Fibroblast of gingiva (primary cell): ENCODE measurements at places on chromosomes 13 and 19.

GRCh38 chr13:100976993-100977392 is 302.4 kb upstream of the TMTC4 start:
- DNase-seq = no peak

- DNase-seq = no peak
These were observed 30.8 kb downstream of the USPL1 start for GRCh38 chr13:30648522-30649012.

DNA sequence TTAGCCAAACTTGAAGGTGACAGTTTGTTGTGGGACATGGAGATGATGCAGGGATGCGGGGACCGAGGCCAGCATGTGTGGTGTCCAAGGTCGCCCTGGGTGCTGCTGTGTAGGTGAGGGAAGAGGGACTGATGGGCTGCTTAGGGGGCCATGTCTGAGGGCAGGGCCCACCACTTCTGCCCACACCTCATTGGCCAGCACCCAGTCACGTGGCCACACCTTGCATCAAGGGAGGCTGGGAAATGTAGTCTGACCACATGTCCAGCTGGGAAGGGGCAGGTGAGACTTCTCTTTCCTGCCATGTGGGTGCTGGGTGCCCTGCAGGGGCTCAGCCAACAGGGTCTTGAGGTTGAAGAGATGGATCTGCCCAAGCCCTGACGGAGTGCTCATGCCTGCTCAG is 88.9 kb downstream of the KDM4B start:
- no peak for DNase-seq

GRCh38 chr19:49151267-49152118 is 3.7 kb downstream of the HRC start:
- DNase-seq = no peak

DNA sequence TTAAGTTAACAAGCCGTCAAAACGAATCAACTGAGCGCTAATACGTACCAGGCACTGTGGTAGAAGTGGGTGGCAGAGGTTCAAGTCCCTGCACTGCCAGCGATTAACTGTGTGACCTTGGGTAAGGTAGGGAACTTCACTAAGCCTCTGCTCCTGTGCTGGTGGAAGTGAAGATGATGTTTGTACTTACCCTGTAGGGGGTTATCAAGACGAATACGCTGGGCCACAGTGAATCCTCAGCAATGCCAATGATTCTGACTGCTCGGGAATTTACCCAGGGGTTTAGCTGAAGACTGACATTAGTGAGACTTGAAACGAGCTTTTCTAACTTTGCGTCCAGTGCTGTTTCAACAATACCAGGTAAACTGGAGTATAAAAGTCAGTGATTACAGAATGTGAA is 305.3 kb downstream of the FGF9 start:
- DNase-seq = no peak

GRCh38 chr19:41926028-41926762 is 2.1 kb downstream of the ERFL start:
- DNase-seq = no peak

DNA sequence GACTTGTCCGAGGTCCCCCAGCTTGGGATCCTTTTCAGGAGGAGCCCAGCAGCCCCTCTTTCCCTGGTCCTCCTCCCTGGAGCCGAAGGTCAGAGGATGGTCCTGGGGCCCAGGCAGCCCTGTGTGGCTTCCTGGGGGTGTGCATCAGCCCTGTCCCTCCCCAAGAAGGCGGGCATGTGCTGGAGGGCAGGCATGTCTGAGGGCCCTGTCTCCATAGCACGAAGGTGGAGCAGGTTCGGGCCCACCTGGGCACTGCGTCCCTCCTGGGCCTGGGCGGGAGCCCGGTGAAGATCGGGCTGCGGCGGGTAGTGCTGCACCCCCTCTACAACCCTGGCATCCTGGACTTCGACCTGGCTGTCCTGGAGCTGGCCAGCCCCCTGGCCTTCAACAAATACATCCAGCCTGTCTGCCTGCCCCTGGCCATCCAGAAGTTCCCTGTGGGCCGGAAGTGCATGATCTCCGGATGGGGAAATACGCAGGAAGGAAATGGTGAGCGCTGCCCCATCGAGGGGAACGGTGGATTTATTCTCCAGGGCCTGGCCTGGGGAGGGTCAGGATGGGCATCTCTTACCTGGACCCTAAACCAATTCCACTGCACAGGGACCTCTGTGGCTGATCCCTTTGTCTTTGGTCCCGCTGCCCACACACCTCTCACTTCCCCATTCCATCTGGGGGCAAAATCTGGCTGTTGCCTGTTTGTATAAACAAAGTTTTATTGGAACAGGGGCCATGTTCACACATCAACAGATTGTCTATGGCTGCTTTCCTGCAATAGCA is 10.9 kb downstream of the TIMM13 start:
- DNase-seq = no peak

GRCh38 chr19:31226151-31226935 is 122.9 kb downstream of the TSHZ3 start:
- DNase-seq = peak; percentile 35

GRCh38 chr19:7242601-7243258 is 51.5 kb downstream of the INSR start:
- peak; percentile 71 for DNase-seq

DNA sequence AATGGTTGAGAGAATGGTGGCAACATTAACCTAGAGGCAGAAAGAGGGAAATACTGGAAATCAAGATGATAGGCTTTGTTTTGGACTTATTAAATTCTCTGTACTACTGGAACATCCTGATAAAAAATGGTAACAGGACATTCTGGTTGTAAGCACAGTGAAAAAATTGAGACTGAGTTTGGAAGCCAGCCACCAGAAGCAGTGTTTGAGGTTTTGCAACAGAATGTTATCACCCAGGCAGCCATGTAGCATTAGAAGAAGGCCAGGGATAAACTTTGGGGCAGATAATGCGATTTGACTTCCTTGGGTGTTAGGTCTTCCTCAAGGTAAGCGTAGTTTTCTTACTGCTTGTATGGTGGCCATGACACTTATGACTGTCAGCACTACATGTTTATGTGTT is 307.4 kb downstream of the ATP8A2 start:
- DNase-seq = no peak

DNA sequence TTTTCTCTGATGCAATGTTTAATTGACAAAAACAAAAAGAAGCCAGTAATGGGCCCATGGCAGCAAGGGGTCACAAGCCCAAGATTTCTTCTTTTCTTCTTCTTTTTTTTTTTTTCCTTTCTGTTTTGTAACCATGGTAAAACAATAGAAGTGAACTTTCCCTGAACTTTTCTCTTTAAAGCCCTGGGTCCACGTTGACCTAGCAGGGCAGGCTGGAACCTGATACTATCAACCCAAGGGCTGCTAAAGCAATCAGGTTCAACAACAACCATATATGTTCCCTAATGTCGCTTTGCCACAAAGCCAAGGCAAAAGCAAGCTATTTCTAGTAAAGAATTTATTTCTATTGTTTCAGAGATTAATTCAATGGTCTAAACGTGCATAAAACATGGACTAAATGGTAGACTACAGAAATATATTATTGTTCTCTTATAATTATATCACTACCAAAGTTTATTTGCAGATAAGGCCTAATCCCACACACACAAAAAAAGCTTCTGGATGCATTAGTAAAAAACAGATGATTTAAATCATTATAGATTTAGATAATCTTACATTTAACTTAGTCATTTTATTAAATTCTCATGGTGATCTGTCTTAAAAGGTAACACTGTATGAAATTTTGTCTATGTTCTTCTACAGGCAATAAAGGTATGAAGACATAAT is 153.9 kb downstream of the DACH1 start:
- no peak for DNase-seq

DNA sequence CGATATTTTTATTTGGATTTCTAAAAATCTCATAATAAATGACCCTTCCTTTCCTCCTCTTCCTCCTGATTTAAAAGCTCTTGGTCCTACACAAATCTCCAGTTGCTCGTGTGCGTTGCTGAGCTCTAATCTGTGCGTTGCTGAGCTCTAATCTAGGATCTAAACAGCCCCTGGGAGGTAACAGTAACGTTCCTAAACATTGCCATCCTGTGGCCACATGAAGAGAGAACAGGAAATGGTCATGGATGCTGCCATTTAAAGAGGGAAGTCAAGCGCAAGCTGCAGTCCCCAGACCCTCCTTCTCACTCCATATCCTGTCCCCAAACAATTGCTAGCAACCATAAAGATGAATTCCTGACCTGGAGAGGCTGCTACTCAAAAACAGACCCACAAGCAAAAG is 170.8 kb downstream of the NUFIP1 start:
- DNase-seq = no peak

DNA sequence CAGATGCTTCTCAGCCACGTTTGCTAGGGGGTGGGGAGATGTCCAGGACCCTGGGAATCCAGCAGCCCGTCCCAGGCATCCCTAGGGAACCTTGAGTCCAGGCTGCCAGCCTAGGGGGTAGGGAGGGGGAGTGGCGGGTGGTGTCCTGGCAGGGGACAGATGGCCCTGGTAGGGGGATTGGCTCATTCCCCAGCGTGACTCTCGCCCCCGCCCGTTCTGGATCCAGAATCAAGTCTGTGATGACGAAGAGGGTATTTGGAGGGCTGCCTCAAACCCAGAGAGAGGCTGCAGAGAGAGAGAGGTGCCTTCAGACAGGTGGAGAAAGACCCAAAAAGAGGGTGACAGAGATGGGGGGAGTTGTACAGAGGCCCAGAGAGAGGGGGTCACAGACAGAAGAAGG is 4.1 kb downstream of the SLC17A7 start:
- no peak for DNase-seq

GRCh38 chr19:18416778-18417249 is 2.4 kb upstream of the SSBP4 start:
- peak; percentile 90 for DNase-seq

DNA sequence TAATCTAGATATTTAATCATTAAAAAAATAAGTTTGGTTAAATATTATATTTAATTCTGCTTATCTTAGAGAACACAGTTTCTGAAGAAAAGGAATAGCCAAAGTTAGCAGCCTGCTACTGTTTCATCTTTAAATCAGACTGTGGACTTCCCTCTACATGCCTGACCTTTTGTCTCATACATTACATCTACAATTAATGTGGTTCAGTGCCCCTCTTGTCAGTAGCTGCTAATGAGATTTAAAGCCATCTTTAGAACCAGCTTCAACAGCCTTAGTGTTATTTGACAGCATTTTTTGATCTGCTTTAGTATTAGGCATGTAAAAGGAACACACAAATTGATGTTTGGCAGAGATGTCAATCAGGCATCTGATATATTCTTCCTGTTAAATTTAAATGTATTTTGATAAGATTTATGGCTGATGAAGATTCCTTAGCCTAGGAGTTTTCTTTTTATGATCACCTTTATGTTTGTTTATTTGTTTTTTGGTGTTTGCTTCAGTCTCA is 1925.8 kb upstream of the PRR20A start:
- no peak for DNase-seq

GRCh38 chr13:74061926-74062595 is 72.1 kb downstream of the KLF12 start:
- peak; percentile 40 for DNase-seq

DNA sequence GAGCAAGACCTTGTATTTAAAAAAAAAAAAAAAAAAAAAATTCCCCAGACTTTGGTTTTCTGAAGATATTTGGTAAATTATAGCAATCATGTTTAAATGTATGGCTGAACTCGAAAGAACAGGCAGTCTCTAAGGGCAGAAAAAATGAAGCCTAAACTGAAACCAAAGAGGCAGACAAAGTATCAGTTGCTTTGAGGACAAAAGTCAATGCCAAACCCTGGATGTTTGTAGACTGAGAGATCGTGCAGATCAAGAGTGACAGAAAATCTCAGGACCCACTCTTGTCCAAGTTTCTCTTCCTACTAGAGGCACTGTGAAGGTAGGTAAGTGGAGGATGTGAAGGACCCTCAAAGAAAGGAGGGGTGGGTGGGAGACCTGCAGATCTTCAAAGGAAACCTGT is 11.1 kb upstream of the SLC7A9 start:
- no peak for DNase-seq

DNA sequence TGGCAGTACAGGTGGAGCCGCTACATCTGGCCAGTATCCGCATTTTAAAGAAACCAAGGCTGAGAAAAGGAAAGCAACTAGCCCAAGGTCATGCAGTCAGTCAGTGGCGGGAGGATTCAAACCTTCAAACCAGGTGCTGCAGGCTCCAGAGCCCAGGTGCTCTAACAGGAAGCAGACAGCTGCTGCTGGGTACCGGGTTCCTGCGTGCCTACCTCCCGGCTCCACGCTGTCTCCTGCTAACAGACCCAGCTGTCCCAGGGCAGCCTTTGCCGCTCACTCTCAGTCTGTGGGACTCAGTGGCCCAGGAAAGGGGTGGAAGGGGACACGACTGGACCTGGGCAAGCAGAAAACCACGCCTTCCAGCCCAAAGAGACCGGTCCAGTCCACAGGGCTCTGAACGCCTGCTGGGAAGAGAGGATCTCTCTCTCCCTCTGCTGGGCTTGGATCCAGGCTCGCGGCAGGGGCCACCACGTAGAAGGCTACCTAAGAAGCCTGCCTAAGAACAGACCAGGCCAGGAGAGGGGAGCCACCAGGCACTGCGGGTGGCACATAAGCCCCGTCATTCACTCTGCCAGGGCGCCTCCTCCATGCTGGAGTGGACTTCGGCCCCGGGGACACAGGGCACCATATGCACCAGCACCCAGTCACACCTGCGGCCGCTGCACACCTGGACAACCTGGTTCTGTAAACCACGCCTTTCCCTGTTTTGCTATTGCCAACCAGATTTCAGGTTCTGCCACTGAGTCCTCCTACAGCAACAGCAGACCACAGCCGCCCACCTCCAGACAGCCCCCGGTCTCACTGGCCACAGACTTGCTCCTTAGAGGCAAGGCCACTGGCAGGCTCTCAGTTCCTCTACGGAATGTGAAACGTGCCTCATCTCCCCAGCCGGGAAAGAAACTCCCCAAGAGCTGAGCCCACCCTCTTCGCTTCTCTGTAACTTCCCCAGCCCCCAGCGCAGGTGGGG is 4.6 kb downstream of the DAPK3 start:
- DNase-seq = no peak

DNA sequence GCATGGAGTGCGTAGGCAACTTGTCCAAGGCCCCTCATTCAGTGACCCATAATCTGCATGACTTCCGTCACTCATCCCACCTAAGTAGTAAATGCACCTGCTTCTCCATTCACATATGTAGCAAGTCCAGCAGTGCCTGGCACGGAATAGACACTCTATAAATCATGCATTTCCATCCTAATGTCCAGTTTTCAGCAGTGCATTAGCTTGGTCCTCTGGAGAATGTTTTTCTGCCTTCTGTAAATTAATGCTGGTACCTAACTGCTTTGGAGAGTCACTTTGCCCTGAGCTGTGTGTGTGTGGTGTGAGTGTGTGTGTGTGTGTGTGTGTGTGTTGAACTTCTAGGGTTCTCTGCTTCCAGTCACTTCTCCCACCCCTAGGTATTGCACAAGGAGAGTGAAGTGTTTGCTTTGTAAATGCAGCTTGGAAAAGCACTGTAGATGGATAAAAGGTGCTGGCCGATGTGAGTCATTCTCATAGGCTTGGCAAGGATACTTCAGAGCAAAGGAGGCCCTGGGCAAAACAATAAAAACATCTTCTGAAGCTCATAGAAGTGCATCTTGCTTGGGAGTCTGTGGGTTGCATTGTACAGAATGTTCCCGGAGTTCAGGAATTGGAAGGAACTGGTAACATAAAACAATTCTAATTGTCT is 181.8 kb downstream of the KATNAL1 start:
- peak; percentile 93 for DNase-seq

GRCh38 chr13:72071713-72072112 is 204.7 kb upstream of the DACH1 start:
- DNase-seq = no peak
